Activated T-helper 17 cell treated with anti-CD3 and anti-CD28 coated beads, Interleukin-2, amount 50 U/mL, for 72 hours (primary cell): ENCODE measurements at places on chromosomes 1 and 21.

DNA sequence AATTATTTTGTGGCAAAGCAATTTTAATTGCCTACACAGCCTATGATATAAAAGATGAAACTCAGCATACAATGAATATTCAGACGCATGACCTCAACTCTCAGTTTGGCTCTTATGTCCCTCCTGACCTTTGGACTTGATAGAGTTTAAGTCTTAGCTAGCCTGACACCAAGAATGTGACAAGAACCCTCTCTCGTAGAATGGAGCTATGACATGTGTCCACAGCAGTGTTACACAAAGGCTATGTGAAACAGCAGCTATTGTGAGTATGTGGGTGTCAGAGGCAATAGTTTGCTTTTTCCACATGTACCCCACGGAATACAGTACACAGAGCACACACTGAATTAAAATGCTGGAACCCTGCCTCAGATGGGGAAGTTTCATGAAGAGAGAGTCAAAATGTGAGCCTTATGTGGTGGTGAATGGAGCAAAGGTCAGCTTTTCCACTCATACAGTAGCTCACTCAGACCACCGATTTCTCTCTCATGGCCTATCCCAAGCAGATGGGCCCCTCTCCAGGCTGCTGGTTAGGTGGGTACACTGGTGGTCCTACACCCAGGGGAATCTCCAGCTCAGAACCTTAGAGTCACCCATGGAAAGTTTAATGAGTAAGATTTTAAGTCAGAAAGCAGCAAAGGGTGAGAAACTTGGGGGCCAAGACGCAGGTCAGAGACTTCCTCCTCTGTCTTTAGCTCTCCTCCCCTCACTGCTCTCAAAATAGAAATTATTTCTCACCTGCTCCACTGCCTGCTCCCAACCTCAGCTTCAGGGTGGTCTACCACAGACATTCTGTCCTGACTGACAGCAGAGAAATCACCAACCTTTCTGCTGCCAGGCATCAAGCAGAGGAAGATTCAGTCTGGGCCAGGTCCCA, 10.1 kb upstream of the XCL2 start:
- no peak for ATAC-seq

- no peak for ATAC-seq
These were observed 235.9 kb upstream of the DAB1 start for GRCh38 chr1:57659804-57660203.

- ATAC-seq, result no peak
These were observed 543.5 kb downstream of the OMA1 start for GRCh38 chr1:58003059-58003458.

DNA sequence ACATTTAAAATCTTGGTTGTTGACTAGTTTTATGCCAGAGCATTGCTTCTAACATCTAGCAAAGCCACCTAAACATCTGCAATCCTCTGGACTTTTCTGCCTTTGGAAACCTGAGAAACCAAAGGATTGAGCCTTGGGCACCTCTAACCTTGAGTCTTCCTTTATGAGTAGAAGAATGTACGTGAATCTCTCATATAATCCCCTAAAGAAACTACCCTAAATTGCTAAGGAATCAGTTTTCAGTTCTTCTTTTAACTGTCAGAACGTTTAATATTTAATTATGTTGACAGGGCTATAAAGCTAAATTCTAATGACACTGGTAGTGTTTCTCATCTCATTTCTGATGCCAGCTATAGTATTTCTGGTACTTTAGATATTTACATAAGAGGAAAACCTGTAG, 997.3 kb downstream of the AMY1C start:
- ATAC-seq, result no peak

DNA sequence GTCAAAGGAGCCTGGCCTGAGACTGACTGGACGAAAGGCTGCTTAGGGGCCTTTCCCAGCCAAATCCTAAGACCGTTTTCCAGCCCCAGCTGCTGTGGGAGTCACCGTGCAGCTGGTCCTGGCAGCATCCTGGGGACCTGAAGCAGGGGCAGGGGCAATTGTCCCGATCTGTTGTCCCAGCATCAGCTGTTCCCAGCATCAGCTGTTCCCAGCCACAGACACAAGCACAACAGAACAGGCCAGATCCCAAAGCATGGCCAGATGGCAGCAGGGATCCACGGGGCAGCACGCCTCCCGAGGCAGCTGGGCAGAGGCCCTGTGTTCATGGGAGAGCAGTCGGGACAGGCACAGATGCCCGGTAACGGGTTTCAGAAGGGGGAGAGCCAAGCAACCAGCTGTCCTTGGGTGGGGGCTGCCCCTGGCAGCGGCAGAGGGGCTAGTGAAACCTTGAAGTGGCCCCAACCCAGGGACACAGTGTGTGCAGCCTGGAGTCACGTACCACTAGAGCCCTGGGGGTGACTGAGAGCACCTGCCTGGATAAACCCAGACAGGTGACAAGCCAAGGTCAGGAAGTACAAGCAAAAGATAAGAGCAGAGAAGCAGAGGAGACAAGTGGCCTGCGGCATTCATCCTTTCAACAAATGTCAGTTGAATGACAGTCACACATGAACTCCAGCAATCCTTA, 13.3 kb downstream of the CELA2B start:
- no peak for ATAC-seq
